ENCODE measurements at places on chromosomes 3 and 15.

DNA sequence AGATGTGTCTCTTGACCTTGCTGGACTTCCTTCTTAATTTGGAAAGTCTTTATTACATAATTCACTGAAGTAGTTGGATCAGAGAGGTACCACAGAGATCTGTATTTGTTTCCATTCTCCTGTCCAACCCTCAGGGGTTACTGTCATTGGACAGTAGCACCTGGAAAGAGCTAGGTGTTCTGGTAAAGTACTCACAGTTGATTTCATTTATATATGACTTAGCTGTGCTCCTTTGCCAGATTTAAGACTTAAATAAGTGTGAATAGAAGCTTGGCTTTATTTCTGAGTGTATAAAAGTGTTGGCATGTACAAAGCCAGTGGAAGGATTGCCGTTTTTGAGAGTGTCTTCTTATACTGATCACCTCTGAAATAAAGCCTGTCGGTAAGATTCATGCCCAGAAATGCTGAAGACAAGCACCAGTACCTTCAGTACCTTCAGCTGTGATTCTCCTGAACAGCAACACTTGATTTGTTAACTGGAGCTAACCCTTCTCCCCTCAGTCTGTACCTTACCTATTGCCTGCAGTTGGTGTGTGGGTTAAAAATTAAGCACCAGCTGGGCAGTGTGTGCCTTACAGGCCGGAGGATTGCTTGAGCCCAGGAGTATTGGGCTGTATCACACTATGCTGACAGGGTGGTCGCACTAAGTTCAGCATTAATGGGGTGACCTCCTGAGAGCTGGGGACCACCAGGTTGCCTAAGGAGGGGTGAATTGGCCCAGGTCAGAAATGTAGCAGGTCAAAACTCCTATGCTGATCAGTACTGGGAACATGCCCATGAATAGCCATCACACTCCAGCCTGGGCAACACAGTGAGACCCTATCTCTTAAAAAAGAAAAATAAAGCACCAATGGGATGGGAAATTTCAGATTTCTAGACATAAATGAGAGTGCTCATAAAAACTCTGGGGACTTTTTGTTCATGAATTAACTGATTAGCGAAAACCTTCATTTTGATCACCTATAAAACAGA lies 197.7 kb downstream of the FNDC3B start:
- DNase-seq, result no peak

DNA sequence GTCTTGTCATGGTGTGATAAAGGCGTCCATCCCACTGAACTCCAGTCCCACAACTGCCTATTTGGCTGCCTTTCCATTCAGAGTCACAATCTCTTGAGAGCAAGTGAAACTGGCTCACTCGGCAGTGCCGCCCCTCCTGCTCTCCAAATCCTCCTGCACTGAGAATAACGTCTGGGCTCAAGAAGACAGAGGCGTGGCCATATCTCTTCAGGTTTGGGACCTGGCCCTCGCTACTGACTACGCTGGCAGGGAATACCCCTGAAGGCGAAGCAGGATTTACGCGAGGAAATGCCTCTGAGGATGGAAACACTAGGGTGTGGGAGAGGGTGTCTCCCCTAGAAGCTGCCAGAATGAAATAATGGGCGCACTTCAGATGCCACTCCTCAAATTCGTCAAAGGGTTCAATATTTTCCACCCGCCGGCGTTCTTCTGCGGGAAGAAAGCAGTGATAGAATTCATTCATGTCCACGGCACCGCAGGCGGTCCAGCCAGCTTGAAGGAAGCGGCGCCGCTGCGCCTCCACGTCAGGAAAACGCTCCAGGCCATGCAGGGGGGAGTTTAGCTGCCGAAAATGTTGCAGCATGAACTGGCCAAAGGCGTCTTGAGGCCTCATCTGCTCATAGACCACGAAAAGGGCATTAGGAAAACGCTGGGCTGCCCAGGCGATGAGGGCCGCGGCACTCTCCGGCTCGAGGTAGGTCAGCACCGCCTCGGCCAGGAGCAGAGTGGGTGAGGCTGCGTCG lies 985 bp downstream of the LCMT2 start:
- no peak for DNase-seq

GRCh38 chr15:78570710-78571109 lies 5.4 kb downstream of the CHRNA5 start:
- no peak for DNase-seq

GRCh38 chr3:142597906-142598305 lies 1.7 kb downstream of the PLS1 start:
- DNase-seq, result no peak

DNA sequence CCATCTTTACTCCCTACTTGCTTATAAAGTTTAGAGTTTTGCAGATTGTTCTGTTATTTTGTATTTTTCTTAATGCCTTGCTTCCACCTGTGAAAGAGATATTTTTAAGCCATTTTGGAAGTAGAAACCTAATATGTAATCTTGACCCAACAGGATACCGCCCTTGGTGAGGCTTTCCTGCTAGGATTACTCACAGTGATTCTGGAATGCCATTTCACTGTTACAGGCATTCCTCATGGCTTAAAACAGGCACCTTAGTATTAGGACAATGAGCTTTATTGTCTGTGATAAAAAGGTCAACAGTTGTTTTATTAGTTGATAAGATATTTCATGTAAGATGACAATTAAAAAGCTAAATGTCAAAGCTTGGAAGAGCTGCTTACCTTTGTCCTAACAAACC lies 58.2 kb downstream of the PHLDB2 start:
- DNase-seq, result peak; percentile 35
